ENCODE measurements at places on chromosomes 11 and 22. TPM values are rescaled to one million over a fixed set of nuclear protein-coding genes. Genes with fewer than 3 reads are reported as not detected.

The PRAME gene
- not detected for total RNA-seq

- DNase-seq = no peak
Observed at GRCh38 chr11:62390722-62391121, 28.1 kb upstream of the SCGB1A1 start.

DNA sequence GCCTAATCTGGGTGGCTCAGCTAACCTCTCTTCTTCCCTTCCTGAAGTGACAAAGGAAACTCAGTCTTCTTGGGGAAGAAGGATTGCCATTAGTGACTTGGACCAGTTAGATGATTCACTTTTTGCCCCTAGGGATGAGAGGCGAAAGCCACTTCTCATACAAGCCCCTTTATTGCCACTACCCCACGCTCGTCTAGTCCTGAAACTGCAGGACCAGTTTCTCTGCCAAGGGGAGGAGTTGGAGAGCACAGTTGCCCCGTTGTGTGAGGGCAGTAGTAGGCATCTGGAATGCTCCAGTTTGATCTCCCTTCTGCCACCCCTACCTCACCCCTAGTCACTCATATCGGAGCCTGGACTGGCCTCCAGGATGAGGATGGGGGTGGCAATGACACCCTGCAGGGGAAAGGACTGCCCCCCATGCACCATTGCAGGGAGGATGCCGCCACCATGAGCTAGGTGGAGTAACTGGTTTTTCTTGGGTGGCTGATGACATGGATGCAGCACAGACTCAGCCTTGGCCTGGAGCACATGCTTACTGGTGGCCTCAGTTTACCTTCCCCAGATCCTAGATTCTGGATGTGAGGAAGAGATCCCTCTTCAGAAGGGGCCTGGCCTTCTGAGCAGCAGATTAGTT is 14.2 kb upstream of the UVRAG start:
- no peak for DNase-seq

GRCh38 chr22:48516571-48516970 is 1311.1 kb downstream of the BRD1 start:
- no peak for DNase-seq

The DAGLA gene
- total RNA-seq = 1.1 TPM

The LRRC10B gene
- total RNA-seq = 0.74 TPM

The GNAZ gene
- 31.3 TPM for total RNA-seq

Data from neural progenitor cell (in vitro differentiated cells).